Kidney epithelial cell (primary cell): ENCODE measurements at places on chromosomes 11 and 22. TPM values are rescaled to one million over a fixed set of nuclear protein-coding genes. Genes with fewer than 3 reads are reported as not detected.

- DNase-seq = no peak
These were observed 800.4 kb downstream of the BRD1 start for GRCh38 chr22:49027368-49027670.

DNA sequence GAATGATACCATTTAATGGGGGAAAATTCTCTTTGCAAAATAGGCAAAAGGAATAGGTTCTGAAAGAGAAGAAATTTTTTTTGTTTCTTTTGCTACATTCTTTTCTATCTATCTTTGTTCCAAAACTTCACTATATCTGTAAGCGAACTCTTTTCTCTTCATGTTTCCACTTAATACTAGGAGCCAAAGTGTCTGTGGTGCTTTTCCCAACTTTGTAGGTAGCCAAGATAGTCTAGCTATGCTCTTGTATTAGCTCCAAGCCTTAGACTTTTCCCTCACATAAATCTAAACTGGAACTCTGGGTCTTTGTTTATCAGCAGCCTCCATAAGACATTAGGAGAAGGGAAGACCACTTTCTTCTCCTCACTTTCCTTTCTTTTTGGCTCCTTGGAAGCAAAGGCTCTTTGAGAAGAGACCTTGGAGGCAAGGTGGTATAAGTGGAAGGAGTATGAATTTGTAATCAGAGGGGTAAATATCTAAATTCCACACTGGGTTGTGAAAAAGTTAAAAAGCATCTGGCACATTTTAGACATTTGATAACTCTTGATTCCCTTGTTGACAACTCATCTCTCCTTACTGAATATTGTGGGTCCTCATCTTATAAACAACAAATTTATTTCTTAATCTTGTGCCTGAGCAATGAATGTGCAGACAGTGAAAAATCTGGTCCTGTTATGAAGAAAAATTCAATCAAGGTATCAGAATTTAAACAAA lies 130.0 kb downstream of the EHF start:
- DNase-seq = no peak

GRCh38 chr11:26144291-26144690 lies 187.6 kb upstream of the ANO3 start:
- DNase-seq = no peak

- DNase-seq = no peak
These were observed 7.7 kb downstream of the LPXN start for GRCh38 chr11:58567889-58568512.

DNA sequence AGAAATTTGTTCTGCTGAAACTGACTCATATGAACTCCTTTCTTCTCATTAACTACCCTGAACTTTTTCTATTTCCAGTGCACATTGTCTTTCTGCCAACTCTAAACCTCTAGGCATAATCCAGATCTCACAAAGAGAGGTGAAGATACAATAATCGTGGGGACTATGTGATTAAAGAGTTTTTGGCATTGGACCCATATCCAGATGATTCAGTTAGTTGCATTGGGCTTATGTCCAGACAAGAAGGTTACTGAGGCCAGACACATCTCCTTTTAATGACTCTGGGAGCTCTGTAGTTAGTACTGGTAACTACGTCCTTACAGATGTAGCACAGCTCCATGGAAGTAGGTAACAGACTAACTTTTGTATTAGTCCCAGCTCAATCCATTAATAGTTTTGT lies 273.0 kb downstream of the CASP12 start:
- no peak for DNase-seq

DNA sequence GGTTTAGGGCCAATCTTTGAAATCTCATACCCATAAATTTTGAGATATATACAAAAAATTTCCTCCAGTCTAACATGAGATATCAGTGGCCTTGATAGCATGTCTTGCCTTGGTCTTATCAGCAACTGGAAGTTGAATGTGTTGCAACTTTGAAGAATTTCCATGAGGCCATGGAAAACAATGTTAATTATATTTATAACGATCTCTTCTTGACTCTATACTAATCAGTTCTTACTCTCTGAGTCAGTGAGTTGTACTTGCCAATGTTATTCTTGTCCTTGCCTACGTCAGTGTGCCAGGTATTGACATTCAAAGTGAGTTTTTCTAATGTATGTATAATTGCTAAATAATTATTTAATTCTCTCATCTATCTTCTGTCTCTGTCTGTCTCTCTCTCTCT lies 535.1 kb downstream of the KCNA4 start:
- DNase-seq = no peak

CEND1 gene
- total RNA-seq = 0.25 TPM in 1 of 2 replicates, not detected in the other

GRCh38 chr11:30333405-30333804 lies 10.5 kb downstream of the ARL14EP start:
- no peak for DNase-seq

TRPC6 gene
- not detected in 2 replicates for total RNA-seq

DNA sequence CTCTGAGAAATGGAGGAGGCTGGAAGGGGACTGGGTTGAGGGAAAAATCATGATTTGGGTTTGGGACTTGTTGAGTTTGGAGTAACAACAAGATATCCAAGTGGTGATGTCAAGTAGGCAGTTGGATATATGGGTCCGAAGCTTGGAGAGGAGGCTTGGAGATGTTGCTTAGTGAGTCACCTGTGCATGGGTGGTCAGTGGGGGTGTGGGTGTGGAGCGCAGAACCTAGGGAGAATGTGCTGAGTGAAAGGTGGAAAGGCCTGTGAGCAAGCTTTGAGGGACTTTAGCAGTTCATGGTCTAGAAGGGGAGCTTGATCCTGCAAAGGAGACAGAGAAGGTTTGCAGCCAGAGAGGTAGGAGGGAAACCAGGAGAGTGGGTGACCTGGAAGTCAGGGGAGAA lies 38.2 kb downstream of the PRDM11 start:
- no peak for DNase-seq

DNA sequence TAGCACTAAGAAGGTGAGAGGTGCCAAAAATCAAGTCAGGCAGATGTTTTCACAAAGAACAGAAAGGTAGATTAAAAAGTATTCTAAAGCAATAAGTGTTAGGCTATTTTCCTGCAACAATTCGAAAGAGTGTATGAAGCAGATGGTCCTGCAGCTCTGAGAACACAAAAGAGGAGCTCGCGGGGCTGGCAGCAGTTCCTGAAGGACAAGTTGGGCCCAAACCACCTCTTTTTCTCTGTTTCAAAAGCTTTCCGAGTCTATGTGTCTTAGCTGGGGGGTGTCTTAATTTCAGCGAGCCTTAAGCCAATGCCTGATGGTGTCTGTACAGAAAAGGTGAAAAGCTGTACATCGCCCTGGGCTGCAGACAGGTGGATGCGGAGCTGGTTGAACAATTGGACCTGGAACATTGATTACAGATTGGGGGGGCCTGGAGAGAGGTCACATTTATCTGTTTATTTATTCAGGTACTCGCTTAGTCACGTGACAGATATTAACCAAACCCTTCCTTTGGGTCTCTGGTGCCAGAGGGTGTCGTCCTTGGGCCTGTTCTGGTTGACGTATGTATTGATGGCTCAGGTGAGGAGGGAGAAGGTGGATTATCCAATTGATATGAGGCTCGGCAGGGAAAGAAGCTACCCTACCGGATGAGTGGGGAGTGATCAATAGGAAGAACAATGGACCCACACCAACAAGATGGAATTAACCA lies 24.7 kb downstream of the GRIK4 start:
- no peak for DNase-seq

DNA sequence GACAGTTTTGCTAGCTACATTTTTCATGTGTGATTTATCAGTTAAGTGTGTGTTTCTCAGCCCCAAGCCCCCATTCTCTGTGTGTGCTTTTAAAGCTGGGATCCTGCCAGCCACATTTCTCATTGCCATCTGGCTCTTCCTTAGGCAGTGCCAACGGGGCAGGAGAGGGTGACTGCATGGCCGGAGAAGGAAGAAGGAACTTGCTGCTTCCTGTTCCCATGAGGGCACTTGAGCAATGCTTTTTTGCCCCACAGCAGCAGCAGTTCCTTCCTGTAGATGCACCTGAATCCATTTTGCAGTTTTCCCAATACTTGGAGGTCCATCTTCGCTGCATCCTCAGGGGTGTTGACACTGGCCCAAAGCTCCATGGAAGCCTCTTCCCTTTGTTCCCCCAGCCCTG lies 37.5 kb downstream of the TNRC6B start:
- DNase-seq = no peak

DNA sequence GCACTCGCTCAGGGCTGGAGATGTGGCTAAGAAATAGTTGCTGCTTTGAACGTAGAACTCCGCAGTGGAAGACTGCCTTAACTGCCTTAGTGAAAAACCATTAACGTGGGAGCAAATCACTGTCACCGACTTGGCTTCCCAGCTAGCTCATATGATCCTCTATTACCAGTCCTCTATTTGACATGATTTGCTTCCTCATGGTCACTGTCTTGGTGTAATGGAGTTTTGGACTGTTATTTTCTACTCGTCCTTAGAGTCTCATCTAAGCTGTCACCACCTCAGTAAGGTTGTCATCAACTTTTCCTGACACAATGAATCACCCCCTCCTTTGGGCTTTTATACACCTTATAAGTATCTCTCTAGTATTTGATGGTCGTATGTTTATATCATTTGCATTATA lies 167.1 kb upstream of the NARS2 start:
- DNase-seq = no peak

- no peak for DNase-seq
These were observed 13.0 kb downstream of the GALNT18 start for GRCh38 chr11:11608783-11609232.
